Motor neuron (in vitro differentiated cells): ENCODE measurements at places on chromosomes 6 and 20. TPM values are rescaled to one million over a fixed set of nuclear protein-coding genes. Genes with fewer than 3 reads are reported as not detected.

DNA sequence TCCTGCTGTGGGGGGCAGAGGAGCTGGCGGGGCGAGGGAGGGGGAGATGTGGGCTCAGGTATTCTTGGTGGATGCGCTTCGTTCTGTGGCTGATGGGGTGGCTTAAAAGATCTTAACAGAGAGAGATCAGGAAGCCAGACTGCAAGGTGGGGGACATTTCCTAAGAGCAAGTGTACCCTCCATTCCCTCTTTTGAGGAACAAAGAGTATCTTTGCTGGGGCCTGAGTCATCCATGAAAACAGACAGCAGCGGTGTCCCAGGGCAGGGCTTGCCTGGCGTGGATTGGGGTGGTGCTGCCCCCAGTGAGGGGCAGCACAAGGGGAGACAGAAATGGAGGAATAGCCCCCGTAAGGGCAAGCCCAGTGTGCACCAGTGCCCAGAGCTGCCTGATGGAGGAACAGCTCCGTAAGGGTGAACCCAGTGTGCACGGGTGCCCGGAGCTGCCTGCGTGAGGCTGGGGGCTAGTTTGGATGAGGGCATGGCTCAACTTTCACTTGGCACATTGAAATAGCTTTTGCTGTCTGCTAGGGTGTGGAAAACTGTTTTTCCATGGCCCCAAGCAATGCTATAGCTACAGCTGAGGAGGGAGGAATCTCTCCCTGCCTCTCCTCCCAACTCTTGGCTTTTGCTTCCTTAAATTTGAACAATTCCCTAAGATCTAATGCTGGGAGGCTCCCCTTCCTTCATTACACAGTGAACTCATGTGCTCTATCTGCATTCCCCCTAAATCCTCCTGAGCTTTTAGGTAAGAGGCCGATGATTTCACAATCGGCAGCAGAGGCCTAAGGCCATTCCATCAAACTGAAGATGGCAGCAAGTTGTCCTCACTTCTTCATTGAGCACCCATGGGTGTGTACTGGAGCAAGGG, 12.9 kb downstream of the MAPK13 start:
- ATAC-seq: peak; percentile 85

DNA sequence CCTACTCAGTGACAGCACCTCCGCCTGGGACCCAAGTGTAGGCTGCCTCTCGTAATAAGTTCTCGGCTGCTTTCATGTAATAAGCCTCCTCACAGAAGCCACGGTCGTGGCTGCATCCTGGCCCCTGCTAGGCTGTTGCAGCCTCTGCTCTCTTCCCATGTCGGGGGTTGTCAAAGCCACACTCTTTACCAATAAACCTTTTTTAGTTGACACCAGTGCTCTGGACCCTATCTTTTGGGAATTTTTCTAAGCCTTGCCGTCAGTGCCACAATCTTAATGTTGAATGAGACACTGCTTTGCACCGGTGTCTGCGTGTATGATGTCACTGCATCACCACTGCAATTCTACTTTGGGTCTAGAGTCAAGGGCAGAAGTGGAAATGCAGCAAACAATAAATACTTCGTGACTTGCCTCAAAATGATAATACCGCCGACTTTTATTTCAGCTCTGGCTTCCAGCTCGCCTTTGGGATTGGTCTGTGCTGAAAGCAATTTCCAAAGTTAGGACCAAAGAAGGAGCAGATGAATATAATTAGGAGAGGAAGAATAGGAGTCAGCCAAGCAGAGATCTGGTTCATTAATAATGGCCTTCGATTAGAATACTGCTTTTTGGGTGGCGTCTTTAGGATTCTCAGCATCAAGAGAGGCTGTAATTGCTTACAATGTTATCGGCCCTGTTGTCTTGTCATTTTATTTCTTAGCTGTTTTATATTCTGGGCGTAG, 57.6 kb upstream of the CCN6 start:
- ATAC-seq: no peak

The SESN1 gene
- 75.9 and 79.2 TPM in 2 replicates for total RNA-seq

DNA sequence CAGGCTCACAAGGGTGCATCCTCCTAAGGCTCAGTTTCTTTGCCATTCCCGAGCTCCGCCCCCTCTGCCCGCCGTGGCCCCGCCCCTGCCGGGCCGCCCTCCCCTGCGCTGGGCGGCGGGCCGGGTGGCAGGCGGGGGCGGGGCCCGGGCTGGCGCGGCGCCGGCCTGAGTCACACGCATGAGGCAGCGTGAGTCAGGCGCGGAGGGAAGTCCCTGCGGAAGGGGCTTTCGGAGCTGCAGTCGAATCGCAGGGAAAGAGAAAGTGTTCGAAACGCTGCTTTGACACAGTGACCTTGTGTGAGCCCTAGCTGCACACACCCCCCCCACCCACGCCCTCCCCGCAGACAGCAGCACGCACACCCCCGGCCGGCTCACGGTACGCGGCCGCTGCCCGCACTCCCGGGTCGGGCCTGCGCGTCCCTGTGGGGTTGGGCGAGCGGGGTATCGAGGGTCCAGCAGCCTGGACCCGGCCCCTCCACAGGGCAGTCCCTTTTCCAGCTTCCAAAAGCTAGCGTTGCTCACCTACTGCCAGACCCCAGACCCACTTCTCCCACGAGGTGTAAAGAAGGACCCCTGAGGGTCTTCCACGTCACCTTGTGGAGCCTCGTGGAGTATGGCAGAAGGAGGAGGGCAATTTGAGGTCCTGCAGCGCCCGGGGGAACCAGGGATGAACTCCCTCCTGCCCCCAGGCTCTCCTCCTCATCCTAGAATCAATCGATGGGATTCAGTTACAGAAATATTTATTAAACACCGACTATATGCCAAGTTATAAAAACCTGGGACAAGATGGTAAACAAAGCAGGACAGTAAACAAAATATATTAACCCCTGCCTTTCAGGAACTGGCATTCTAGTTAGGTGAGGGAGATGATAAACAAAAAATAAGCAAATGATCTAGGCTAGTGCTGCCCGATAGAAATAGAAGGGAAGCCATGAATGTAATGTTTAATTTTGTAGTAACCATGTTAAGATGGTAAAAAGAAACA, 12.4 kb upstream of the HMGA1 start:
- ATAC-seq: peak; percentile 96

DNA sequence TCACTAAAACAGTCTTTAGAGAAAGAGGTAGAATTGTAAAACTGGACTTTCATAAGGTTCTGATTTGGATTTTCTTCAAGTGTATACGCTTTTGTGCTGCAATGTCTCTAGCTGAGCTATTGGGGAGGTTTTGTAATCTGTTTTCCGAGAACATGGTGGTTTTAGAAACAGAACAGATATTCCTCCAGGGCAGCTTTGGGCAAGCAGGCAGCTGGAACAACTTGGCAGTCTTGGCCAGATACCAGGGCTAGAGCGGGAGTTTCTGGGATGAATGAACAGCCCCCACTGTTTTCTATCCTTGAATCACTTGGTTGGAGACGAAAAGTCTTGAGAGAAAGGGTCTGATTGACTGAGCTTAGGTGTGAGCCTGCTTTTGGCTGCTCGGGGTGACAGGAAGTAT, 17.1 kb upstream of the ARMC2 start:
- ATAC-seq: no peak

GRCh38 chr6:44514576-44515193, 127.2 kb downstream of the CDC5L start:
- no peak for ATAC-seq

The MAP3K4 gene
- 34.6 and 36.3 TPM in 2 replicates for total RNA-seq

DNA sequence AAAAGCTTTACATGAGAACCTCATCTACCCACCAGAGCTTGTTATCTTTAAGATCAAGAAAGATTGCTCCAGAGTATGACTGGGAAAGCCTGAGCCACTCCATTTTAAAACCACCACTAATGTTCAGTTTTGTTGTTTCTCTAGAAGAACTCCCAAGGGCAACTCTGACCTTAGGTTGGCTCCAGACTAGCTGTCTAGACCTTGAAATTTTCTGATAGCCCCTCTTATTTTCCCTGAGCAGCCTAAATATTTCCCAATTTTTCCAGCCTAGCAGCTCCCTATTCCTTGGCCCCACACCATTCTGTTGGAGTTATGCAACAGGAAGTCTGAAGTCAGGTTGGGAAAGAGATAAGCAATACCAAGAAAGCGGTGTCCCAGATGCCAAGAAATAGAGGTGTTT, 84.6 kb upstream of the TCF21 start:
- ATAC-seq: no peak

DNA sequence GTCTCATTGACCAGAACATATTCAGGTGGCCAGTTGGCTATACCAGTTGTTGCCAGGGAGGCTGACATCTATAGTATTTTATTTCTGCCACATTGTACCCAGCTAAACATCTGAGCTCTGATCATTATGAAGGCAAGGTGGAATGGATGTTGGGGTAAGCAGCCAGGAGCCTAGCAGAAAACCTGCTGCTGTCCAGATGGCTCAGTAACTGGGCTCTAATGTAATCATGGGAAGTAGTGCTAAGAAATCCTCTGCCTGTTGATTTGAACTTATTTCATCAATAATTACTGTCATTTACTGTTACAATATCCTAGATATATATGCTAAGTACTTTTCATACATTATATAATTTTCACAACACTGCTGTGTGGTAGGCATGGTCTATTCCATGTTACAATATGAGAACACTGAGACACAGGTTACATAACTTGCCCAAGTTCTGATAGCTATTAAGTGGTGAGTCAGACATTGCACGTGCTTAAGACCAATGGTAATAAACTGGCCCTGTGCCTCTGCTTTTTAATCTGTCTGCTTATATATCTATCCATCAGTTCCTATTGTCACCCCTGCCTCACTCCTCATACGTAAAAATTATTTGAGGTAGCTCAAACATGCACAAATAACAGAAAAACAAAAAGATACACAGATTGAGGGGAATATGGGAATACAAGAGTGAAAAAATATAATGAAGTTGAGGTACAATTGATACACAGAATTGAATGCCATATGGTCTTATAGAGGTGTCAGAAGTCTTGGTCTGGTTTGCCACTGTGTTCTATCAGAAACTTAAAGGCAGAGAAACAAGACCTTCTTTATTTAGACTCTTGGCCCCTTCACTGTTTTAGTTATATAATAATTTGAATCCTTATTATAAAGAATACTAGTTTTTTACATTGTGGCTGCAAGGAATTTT, 25.2 kb downstream of the TBPL1 start:
- ATAC-seq: peak; percentile 67

GRCh38 chr6:138485586-138486248, 13.6 kb downstream of the NHSL1 start:
- peak; percentile 4 for ATAC-seq

- ATAC-seq: no peak
Observed at GRCh38 chr6:146345598-146345997, 198.0 kb upstream of the RAB32 start.

- ATAC-seq: no peak
Observed at GRCh38 chr6:133376743-133377142, 135.6 kb downstream of the EYA4 start.

The DCDC2 gene
- 0.59 and 1.5 TPM in 2 replicates for total RNA-seq

GRCh38 chr6:111899531-111899930, 26.3 kb upstream of the FYN start:
- no peak for ATAC-seq

The STK4 gene
- total RNA-seq: 29.1 and 36.2 TPM in 2 replicates

- peak; percentile 21 for ATAC-seq
Observed at GRCh38 chr20:50586531-50587232, 76.5 kb downstream of the PTPN1 start.

GRCh38 chr20:8664778-8665177, 404.1 kb upstream of the PLCB4 start:
- ATAC-seq: no peak

- ATAC-seq: no peak
Observed at GRCh38 chr6:156773935-156774852, 3.0 kb upstream of the ARID1B start.

DNA sequence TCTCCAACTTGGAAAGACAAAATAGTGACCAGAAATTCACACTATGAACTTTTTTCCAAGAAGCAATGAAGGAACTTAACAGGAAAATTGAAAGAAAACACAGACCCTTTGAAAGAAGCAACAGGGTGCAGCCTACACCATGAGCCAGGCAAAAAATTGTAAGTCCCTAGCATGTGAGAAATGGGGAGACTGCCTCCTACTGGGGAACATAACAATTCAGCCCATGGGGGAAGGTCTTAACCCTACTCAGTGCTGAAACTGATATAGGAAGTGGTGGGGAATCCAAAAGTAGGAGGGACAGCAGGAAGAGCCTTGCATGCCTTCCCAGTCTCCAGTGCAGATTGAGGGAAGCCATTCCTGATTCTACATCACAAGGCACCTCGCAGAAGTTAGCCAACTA, 235.1 kb upstream of the UFL1 start:
- ATAC-seq: no peak

DNA sequence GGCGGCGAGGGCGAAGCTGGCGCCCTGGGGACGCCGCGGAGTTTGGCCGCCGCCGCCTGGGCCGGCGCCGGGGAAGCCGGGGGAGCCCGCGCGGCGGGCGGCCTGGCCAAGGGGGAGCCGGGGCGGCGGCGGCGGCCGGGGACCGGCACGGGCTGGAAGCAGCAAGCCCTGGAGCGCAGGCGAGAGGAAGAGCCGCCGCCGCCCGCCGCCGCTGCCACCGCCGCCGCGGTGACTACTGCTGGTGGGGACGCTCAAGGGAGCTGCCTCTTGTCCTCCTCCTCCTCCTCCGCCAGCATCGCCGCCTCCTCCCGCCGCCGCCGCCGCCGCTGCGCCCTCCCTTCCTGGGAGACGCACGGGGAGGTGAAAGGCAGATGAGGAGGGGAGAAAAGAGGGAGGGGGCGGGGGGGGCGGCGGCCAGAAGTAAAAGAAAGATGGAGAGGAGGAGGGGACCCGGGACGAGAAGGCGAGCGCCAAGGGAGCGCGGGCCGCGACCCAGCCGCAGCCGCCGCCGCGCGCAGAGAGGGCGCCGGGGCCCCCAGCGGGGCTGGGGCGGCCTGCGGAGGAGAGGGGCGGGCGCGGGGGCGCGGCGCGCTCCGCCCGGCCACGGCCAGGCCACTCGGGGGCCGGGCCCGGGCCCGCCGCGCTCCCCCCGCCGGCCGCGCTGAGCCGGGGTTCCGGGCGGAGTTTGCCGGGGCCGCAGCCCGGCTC, 846 bp downstream of the PDE10A start:
- ATAC-seq: peak; percentile 48

The TREM2 gene
- not detected in 2 replicates for total RNA-seq

GRCh38 chr6:44342052-44342451, 398 bp upstream of the SPATS1 start:
- ATAC-seq: peak; percentile 18

- no peak for ATAC-seq
Observed at GRCh38 chr6:37704066-37704465, 6.4 kb upstream of the MDGA1 start.

GRCh38 chr6:145631374-145631773, 103.9 kb downstream of the EPM2A start:
- ATAC-seq: no peak
